Breast epithelium (tissue), 4 donors: ENCODE measurements at places on chromosomes 13 and 19. TPM values are rescaled to one million over a fixed set of nuclear protein-coding genes. Genes with fewer than 3 reads are reported as not detected.

GRCh38 chr13:102839462-102839861 lies 6.4 kb upstream of the ERCC5 start:
- no peak for DNase-seq

DNA sequence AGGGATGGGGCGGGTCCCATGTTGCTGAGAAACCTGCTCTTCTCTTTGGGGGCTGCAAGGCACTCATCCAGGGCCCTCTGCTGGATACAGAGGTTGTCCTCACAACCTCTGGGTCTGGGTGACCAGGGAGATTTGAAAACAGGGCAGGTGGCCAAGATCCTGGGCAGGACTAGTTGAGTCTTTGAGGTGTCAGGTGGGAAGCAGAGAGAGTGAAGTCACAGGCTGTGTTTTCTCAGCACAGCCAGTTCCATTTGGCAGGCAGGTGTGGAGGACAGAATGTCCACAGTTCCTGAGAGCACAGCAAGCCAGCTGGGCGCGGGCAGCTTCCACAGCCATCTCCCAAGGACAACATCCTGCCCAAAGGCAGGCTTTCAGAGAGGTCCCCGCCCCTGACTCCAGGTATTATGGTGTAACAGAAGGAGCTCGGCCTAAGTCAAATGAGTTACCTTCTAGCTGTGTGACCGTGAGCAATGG lies 118.8 kb downstream of the NUFIP1 start:
- DNase-seq = peak; percentile 92

Gene ZNF793
- 1.3 TPM for total RNA-seq

Gene ZNF541
- not detected for total RNA-seq

DNA sequence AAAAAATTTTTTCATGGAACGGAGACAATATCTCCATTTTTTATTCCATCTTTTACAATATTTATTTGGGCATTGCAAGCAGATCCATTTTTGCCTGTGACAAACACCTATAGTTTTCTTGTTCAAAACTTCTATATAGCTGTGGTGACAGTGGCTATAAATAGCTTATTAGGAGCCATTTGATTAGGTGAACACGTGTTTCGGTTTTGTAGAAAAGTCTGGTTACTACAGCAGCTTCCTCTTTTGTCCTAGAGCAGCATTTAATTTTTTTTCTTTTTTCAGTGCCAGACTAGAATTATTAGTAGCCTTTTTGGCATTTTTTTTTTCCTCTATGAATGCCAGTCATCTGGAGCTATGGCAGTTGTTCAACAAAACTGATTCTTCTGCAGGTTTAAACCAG lies 123.5 kb downstream of the RXFP2 start:
- no peak for DNase-seq

DNA sequence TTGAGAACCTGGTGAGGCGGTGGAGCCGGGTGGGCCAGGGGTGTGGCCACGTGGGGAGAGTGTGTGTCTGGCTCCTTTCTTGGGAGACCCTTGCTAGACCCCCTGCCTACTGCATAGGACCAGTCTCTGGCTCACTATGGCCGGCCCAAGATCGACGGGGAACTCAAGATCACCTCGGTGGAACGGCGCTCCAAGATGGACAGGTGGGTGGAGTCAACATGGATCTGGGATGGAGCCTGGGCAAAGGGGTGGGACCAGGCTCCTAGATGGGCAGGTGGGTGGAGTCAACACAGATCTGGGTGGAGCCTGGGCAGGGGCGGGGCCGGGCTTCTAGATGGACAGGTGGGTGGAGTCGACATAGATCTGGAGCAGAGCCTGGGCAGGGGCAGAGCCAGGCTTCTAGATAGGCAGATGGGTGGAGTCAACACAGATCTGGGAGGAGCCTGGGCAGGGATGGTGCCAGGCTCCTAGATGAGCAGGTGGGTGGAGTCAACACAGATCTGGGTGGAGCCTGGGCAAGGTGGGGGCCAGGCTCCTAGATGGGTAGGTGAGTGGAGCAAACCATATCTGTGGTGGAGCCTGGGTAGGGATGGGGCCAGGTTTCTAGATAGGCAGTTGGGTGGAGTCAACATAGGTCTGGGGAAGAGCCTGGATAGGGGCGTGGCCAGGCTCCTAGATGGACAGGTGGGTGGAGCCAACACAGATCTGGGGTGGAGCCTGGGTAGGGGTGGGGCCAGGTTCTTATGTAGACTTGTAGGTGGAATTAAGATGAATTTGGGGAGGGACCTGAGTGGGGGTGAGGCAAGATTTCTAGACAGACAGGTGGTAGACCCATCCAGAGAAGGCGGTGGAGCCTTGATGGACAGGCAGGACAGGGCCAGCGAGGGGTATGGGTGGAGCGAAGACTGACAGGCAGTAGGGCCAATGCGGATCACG lies 56.5 kb downstream of the VAV1 start:
- DNase-seq = no peak
